Sigmoid colon (tissue), 7 donors: ENCODE measurements at places on chromosomes 12 and 14.

GRCh38 chr14:104721505-104722431 lies 2.3 kb upstream of the ADSS1 start:
- peak overlapping the region; percentile 53 for H3K27ac ChIP-seq
- H3K4me1 ChIP-seq: no peaks in the 10 kb centered on the region
- H3K36me3 ChIP-seq: peaks cover 5% of the 10 kb centered on the region
- peaks cover 6% of the 10 kb centered on the region for H3K27me3 ChIP-seq

DNA sequence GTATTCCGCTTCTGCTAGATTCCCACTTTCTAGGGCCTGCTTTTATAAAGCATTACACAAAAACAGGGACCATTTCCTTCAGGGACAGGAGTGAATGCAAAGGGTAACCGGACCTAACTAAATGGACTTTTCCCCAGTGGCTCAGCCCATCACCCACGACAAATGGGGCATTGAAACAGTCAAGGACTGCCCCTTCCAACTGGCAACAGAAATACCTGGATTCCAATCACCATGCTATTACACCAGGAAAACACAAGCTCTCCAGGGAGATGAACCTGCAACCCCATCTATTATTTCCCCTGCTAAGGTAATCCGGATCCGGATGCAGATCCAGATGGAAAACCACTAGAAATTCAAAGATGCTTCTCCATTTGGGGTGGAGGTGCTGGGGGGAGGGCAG lies 1.0 kb downstream of the MPHOSPH9 start:
- H3K36me3 ChIP-seq: no peaks in the 10 kb centered on the region
- H3K4me1 ChIP-seq: peaks cover 24% of the 10 kb centered on the region
- peak overlapping the region; percentile 93 for H3K27ac ChIP-seq
- no peaks in the 10 kb centered on the region for H3K27me3 ChIP-seq
- DNase-seq: no peak

DNA sequence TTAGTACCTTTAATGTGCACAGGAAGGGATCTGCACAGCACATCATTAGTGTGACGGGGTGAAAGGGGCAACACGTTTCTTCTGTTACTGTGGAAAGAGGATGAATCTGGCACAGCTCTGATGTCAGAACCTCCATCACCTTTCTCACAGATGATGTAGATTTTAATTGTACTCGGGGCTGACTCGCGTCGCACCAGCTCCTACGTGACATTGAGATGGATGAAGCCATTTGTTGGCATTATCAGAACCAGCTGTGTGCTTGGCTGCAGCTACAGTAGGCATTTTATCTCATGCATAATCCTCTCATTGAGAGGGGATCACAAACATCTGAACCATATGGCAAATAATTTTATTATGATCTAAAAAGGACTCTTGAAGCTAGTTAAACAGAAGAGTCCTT lies 173.6 kb downstream of the PDZRN4 start:
- no peak overlapping the region for H3K4me3 ChIP-seq
- peaks cover 14% of the 10 kb centered on the region for H3K4me1 ChIP-seq
- no peaks in the 10 kb centered on the region for H3K27me3 ChIP-seq
- no peak overlapping the region for H3K27ac ChIP-seq
- no peaks in the 10 kb centered on the region for H3K36me3 ChIP-seq
- no peak for DNase-seq

DNA sequence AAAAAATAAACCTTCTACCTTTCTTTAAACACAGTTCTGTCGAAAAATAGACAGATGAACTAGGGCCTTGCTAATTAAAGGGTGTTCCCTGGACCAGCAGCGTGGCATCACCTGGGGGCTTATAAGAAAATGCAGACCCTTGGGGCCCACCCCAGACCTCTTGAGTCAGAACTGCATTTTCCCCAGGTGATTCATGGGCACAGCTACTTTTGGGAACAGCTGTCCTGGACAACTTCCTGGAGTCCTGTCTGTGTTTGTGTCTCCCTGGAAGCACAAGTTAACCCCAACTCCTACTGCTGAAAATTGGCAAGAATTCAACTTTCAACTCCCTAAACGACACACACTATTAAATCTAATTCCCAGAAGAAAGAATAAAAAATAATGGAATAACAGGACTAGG lies 17.8 kb downstream of the FBLN5 start:
- DNase-seq: no peak
- no peaks in the 10 kb centered on the region for H3K4me1 ChIP-seq
- no peaks in the 10 kb centered on the region for H3K27me3 ChIP-seq
- H3K4me3 ChIP-seq: no peak overlapping the region
- H3K36me3 ChIP-seq: peaks cover 9% of the 10 kb centered on the region

- no peak overlapping the region for H3K27ac ChIP-seq
- no peak for DNase-seq
- H3K27me3 ChIP-seq: no peaks in the 10 kb centered on the region
These were observed 31.5 kb upstream of the ANO6 start for GRCh38 chr12:45184147-45184963.

- peaks cover 23% of the 10 kb centered on the region for H3K4me1 ChIP-seq
- H3K4me3 ChIP-seq: no peak overlapping the region
- no peaks in the 10 kb centered on the region for H3K36me3 ChIP-seq
These were observed 76.2 kb downstream of the PDZRN4 start for GRCh38 chr12:41264281-41264680.

DNA sequence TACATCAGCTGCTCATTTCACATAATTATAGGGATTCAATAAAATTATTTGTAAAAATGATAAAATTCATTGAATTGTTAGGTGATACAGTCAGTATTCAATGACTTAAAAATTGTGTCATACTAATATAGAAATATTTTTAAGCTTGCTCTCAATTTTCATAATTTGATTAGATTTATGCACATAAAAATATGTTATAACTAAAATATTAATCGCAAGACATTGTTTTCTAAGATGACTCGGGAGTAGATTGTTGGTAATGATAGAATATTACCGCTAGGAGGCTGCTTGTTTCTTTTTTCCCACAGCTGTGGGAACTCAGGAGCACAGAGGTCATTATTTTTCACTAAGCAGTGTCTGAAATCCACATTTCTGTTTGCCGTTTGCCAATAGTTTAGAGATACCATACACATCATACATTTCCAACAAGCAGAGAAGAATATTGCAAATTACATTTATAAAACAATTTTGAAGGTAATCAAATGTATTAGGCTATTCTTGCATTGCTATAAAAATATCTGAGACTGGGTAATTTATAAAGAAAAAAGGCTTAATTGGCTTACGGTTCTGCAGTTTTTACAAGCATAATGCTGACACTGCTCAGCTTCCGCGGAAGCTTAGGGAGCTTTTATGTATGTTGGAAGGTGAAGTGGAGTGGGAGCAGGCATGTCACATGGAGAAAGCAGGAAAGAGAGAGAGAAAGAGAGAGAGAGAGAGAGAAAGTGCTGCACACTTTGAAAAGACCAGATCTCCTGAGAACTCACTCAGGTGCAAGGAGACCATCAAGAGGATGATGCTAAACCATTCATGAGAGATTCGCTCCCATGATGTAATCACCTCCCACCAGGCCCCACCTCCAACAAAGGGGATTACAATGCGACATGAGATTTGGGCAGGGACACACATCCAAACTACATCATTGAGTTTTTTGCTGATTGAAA lies 9.2 kb downstream of the CD69 start:
- H3K27me3 ChIP-seq: no peaks in the 10 kb centered on the region
- no peak overlapping the region for H3K27ac ChIP-seq
- DNase-seq: no peak

- peaks cover 47% of the 10 kb centered on the region for H3K36me3 ChIP-seq
- H3K27me3 ChIP-seq: no peaks in the 10 kb centered on the region
- no peak overlapping the region for H3K4me3 ChIP-seq
- H3K27ac ChIP-seq: peak overlapping the region; percentile 96
These were observed 10.4 kb downstream of the CALM1 start for GRCh38 chr14:90407230-90407629.

GRCh38 chr14:58697930-58698642 lies 60.3 kb downstream of the DACT1 start:
- no peaks in the 10 kb centered on the region for H3K27me3 ChIP-seq
- H3K4me1 ChIP-seq: no peaks in the 10 kb centered on the region
- H3K4me3 ChIP-seq: no peak overlapping the region
- no peak overlapping the region for H3K27ac ChIP-seq
- no peak for DNase-seq

GRCh38 chr12:127810041-127810440 lies 456.9 kb upstream of the TMEM132C start:
- no peak for DNase-seq
- H3K27ac ChIP-seq: peak overlapping the region; percentile 36
- H3K4me1 ChIP-seq: peaks cover 6% of the 10 kb centered on the region
- H3K4me3 ChIP-seq: no peak overlapping the region
- no peaks in the 10 kb centered on the region for H3K36me3 ChIP-seq

GRCh38 chr12:41122894-41123293 lies 65.2 kb upstream of the PDZRN4 start:
- peak; percentile 83 for DNase-seq
- H3K4me3 ChIP-seq: no peak overlapping the region
- H3K27ac ChIP-seq: peak overlapping the region; percentile 11

DNA sequence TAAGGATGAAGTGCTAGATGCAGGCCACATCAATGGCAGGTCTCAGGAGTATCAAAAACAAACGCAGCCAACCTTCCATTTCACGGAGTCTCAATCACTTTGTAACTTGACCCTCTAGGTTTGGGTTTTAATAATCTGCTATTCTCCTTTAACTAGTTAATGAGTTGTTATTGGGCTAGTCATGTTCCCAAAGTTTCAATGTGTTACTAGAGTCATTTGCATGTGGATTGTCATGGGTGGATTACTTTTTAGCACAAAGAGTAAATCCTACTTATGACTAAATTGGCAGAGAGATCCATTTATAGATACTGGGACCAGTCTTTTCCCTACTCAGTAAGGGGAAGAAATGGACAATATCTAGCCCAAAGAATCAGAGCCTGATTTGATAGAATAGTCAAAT lies 151.0 kb downstream of the BCAT1 start:
- H3K4me1 ChIP-seq: no peaks in the 10 kb centered on the region
- H3K27ac ChIP-seq: no peak overlapping the region
- H3K36me3 ChIP-seq: no peaks in the 10 kb centered on the region

DNA sequence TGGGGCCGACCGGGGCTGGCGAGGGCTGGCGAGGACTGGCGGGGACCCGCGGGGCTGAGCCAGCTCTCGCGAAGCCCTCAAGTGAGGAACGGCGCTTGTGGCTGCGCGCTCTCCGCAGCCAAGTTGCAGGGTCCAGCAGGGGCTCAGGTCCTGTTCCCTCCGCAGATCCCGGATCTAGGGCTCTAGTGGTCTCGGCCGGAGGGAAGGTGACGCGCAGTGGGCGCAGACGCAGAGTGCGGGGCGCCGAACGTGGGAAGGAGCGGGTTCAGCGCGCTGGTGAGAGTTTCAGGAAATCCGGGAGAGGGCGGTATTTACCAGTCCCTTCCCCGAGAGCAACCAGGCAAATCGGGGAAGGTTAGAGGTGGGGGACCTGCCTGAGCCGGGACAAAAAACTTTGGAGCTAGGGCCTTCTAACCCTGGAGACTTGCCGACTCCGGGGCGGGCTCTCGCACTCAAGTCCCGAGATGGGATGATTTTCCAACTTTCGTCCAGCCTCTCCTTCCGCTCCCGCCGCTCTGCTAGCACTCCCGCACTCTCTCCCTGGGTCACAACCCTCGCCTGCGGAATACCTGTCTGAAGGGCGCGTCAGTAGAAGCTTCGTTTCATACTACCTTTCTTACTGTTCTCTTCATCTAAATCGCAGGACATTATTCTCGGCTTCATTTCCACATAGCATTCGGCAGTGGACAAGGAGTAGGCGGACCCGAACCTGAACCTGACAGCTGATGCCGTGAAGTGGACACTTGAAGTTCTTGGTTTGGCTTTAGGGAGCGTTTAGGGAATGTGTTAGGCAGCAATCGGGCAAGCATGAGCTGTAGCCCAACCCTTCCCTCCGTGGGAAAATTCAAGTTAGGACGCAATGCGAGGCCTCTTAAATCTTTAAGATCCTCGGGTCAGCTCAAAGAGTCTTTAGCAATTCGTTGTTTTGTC lies 13.6 kb upstream of the PAX9 start:
- peak overlapping the region; percentile 6 for H3K4me3 ChIP-seq
- no peaks in the 10 kb centered on the region for H3K36me3 ChIP-seq
- H3K27ac ChIP-seq: no peak overlapping the region
- H3K4me1 ChIP-seq: peaks cover 17% of the 10 kb centered on the region

GRCh38 chr12:53504004-53504920 lies 3.0 kb downstream of the NPFF start:
- peaks cover 12% of the 10 kb centered on the region for H3K36me3 ChIP-seq
- DNase-seq: peak; percentile 66
- H3K4me3 ChIP-seq: no peak overlapping the region
- H3K27me3 ChIP-seq: no peaks in the 10 kb centered on the region
- H3K4me1 ChIP-seq: peaks cover 24% of the 10 kb centered on the region

- H3K36me3 ChIP-seq: no peaks in the 10 kb centered on the region
- no peaks in the 10 kb centered on the region for H3K27me3 ChIP-seq
- no peak overlapping the region for H3K4me3 ChIP-seq
- DNase-seq: no peak
These were observed 103.6 kb downstream of the DAAM1 start for GRCh38 chr14:59292028-59292427.

GRCh38 chr12:131222329-131223139 lies 268.8 kb downstream of the ADGRD1 start:
- H3K4me3 ChIP-seq: no peak overlapping the region
- no peaks in the 10 kb centered on the region for H3K36me3 ChIP-seq
- no peak for DNase-seq
- H3K4me1 ChIP-seq: no peaks in the 10 kb centered on the region
- peaks cover 6% of the 10 kb centered on the region for H3K27me3 ChIP-seq

- H3K4me1 ChIP-seq: no peaks in the 10 kb centered on the region
- no peak overlapping the region for H3K27ac ChIP-seq
- H3K27me3 ChIP-seq: no peaks in the 10 kb centered on the region
- no peaks in the 10 kb centered on the region for H3K36me3 ChIP-seq
- H3K4me3 ChIP-seq: no peak overlapping the region
These were observed 20.3 kb downstream of the MTA1 start for GRCh38 chr14:105439710-105440553.

DNA sequence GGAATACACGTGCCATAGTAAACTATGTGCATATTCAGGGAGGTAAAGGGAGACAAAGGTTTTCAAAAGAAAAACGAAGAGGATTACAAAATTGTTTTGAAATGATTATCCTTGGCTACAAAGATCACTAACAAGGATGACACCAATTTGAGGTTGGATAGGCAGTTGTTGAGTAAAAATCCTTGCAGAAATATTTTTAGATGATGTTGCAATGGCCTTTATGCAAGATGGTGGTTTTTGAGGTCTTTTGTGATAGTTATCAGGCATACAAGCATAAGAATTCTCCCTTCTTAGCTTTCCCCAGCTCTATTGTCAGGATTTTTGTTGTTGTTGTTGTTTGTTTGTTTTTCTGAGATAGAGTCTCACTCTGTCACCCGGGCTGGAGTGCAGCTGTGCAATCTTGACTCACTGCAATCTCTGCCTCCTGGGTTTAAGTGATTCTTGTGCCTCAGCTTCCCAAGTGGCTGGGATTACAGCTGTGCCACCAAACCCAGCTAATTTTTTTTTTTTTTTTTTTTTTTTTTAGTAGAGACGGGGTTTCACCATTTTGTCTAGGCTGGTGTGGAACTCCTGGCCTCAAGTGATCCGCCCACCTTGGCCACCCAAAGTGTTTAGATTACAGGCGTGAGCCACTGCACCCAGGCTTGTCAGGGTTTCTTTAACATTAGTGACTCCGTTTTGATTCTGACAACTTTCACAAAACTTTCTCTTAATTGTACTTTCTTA lies 7.8 kb downstream of the RNASE1 start:
- H3K27ac ChIP-seq: no peak overlapping the region
- H3K27me3 ChIP-seq: no peaks in the 10 kb centered on the region
- no peaks in the 10 kb centered on the region for H3K36me3 ChIP-seq
- no peak for DNase-seq
- H3K4me3 ChIP-seq: no peak overlapping the region
- H3K4me1 ChIP-seq: no peaks in the 10 kb centered on the region
